ENCODE measurements at places on chromosomes 4 and X.

DNA sequence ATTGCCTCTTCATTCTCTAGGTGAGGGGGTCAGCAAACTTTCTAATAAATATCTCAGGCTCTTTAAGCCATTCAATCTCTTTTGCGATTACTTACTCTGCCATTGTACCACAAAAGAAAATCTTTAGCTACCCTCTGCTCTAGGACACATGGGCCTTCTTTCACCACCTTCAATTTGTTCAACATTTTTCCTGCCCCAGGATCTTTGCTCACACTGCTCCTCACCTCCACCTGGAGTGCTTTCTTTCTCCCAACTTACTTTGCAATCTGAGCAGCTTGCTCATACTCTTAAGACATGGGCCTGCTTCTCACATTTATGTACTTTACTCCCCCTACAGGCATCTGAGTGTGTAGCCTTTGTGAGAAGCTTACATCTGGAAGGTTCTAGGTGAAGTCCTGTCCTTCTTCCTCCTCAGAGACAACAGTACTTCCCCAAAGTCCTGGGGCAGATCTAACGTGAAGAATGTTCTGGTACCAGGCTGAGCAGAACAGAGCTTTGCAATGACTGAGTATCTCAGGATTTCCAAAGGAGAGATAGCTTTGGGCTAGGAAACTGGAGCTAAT is 55.0 kb upstream of the PRDM5 start:
- no peak for DNase-seq

- DNase-seq: no peak
Measured at GRCh38 chr4:169070895-169071218, 60.8 kb upstream of the CBR4 start.

DNA sequence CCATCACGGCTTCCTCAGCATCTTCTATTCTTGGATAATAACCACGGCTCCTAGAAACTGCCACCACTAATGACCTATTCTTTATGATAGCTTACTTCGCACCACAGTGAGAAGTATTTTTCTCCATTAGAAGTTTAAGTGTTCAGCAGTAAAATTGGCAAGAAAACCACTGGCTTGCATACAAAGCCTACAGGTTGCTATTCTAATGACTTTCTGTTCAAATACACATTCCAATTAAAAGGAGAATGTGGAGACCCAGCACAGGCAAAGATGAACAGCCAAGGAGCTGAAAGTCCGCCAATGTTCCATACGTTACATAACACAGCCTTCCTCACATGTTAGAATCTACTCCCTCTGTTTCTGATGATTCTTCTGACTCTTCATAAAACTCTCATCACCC is 875.0 kb upstream of the PRKX start:
- DNase-seq: no peak

DNA sequence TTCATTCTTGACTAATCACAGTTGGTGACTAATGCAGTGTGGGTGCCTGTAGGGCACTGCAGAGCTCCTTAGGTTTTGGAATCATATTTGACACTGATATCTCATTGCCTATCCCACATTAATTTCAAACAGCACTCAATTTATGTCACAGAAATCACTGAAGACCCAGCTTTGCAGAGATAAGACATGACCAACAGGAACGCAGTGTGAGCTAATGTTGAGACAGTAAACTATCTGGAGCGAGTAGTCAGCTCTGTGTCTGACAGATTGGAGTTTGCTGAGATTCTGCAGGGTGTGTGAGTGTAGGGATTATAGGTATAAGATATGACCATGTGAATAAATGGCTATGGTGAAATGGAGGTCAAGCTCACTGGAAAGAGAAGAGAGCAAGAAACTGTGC is 1586.1 kb upstream of the AGA start:
- DNase-seq: no peak

DNA sequence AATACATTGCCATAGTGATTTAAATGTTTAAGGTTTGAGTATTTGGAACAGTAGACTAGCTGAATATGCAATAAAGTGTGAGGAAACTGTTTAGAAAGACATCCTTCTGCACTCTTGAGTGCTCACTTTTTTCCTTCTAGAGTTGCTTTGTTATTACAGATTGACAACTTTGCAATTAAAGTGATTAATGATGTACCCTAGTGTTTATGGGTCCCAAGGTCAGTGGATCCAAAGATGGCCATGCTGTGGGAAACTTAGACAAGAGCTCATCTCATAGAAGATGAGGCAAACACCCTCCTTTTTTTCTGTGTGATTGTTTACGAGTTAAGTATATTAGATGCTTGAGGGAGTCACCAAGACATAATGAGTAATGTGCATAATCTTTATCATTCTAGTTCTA is 118.8 kb downstream of the PDLIM5 start:
- DNase-seq: no peak

GRCh38 chrX:153517423-153517822 is at the start of gene ATP2B3:
Gene ATP2B3 (plus strand): TSS chrX:153517642. CDS start chrX:153536248, 18,606 bp downstream.
- no peak for DNase-seq

DNA sequence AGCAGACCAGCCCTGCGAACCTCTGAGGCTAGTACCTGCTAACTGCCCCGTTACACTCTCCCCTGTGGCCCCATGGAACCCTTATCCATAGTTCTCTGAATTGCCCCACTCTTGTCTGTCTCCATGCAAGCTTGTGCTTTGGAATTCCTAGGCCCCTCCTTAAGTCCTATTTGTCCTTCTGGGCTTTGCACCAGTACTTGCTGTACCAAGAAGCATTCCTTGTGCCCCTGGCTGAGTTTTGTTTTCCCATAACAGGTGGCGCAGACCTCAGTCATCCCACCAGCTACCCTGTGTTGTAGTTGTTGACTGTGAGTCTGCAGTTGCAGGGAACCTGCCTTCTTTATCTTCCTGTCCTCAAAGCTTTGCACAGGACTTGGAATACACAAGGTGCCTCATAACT is 147.9 kb downstream of the AMMECR1 start:
- DNase-seq: no peak

DNA sequence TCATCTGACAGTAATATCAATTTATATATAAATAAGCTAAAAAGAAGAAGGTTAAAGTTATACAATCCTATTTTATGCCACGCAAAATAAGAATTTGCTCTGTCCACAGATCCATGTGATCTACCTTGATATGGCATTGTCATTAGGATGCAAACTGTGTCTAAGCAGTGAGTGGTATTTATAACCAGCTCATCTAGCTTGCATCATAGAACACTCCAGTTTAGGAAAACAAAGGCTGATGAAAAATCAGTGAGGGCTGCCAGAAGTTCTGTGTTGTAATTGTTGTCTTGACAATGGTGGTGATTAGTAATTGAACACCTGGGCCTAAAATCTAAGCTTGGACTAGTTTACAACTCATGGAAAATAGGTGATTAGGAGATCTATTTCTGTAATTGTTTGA is 111.0 kb downstream of the CPE start:
- no peak for DNase-seq

- peak; percentile 62 for DNase-seq
Measured at GRCh38 chrX:119067023-119067739, 5.6 kb upstream of the CT47C1 start.

DNA sequence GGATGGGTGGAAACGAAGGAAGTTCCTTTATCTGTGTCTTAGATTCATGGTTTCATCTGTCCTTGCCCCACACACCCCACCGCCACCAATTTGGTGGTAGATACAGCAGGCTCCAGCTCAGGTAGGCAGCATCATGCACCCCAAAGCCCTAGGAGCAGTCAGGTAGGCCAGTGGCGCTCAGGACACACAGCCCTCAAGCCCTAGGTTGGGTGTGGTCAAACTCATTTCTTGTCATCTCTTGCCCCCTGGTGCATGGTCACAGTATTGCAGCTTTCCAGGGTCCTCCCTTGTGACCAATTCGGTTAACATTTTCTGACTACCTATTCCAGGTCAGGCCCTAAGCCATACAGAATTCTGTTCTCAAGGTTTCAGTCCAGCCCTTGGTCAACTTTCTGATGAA is 14.5 kb upstream of the PRRG3 start:
- DNase-seq: no peak

GRCh38 chrX:15574017-15574416 is 26.7 kb downstream of the ACE2 start:
- no peak for DNase-seq

DNA sequence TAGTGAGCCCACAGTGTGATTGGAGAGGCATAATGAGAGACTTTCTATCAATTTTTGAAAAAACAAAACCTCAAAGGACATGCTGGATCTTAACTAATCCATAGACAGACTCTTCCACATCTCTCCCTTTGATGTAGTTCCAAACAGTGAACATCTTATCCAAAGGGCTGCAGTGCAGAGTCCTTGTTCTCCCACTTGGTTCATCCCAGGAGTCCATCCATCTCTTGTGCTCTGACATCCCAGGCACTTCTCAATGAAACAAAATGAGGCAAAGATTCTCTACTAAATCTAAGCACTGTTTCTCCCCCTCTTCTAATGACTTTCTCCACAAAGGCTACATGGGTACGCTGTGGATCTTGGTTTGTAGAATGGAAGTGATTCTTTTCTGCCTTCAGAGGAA is 8.3 kb downstream of the SHROOM3 start:
- no peak for DNase-seq

DNA sequence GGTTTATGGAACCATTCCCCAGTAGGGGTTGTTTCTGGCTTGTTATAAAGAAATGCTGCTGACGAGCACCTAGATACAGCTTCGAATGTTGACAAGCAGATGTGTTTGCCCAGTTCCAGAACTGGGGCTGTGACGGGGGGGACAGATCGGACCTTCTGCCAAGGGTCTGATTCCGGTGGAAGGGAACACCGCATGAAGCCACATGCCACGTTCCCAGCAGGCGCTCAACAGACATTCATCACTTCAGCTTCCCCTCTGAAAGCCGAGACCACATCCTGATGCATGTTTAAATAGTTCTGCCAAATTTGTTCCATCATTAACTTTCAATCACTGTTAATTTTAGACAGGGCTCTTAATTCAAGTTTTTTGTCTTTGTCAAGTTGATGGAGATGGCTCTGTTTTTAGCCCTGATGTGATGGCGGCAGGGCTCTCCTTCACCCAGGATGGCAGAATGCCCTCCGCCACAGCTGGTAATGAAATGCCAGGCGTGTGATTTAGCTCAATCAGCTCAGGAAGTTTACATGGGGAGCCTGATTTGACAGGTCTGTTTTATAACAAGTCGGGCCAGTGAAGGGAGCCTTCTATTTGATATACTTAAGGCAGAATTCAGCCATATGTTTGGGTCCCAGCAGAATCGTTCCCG is 57.4 kb downstream of the PSAPL1 start:
- no peak for DNase-seq

DNA sequence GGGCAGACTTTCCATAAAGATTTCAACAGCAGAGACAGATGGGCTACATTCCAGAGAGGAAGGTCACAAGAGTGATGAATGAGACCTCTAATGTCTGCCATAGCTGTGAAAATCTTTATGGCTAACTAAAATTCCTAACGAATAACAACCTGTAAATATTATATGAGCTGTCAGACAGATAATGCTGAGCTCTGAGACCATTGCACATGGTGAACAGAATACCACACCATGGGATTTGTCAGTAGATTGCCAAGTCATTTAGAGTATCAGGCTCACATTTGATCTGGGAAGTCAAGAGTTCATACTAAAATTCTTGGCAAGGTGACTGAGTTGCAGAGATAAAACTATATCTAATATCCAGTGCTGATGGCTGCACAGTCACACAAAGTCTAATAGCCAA is 259.2 kb upstream of the FTHL17 start:
- no peak for DNase-seq

GRCh38 chr4:40232610-40233009 is 35.8 kb downstream of the RHOH start:
- DNase-seq: no peak

- no peak for DNase-seq
Measured at GRCh38 chr4:189504220-189504619, 436.5 kb upstream of the FRG1 start.

DNA sequence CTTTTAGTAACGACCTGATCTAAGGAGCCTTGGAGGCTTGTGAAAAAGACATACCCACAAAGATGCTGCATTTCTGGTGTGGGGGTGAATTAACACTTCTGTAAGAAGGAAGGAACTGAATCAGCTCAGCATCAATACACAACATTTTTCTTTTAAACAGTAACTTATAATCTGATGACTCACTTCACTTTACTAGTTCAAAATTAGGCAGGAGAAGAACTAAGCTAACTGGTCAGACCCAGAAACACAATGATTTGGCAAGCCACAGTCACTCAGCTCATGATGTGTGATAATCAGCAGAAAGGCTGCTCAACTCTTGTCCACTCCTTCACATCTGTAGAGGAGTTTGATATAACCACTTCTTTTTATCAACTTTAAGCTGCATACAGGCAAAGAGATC is 4.6 kb downstream of the MMAA start:
- no peak for DNase-seq

GRCh38 chr4:3232871-3233271 is 16.1 kb upstream of the MSANTD1 start:
- DNase-seq: no peak

DNA sequence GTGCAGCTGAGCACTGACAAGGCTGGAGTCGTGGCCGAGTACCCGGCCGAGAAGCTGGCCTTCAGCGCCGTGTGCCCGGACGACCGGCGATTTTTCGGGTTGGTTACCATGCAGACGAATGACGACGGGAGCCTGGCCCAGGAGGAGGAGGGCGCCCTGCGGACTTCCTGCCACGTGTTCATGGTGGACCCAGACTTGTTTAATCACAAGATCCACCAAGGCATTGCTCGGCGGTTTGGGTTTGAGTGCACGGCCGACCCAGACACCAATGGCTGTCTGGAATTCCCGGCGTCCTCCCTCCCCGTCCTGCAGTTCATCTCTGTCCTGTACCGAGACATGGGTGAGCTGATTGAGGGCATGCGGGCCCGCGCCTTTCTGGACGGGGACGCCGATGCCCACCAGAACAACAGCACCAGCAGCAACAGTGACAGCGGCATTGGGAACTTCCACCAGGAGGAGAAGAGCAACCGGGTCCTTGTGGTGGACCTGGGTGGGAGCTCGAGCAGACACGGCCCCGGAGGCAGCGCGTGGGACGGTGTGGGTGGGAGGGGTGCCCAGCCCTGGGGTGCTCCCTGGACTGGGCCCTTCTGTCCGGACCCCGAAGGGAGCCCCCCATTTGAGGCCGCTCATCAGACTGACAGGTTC is 24.3 kb downstream of the RGS12 start:
- no peak for DNase-seq

DNA sequence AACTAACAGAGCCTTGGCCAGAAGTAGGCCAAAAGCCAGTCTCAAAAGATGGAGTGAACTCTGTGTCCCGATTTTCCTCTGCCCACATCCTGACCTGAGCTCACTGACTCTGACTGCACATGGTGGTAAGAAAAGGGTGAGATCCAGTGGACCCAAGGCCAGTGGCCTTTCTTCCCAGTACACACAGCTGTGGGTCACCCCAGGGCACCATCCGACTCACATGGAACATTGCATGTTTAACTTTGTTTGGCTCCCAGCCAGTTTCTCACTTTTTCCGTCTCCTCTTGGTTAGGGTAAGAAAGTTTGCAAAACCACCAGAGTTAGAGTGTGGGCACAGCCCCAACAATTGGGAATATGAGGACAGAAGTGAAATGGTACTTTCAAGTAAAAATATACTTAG is 69.8 kb downstream of the GAB1 start:
- DNase-seq: no peak

DNA sequence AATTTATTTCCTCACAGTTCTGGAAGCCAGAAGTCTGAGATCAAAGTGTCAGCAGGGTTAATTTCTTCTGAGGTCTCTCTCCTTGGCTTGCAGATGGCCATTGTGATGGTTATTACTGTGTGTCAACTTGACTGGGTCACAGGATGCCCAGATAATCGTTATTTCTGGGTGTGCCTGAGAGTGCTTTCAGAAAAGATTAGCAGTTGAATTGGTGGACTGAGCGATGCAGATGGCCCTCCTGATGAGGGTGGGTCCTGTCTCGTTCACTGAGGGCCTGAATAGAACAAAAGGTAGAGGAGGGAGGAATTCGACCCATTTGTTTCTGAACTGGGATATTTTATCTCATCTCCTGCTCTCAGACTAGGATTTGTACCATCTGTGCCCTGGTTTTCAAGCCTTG is 15.7 kb downstream of the SMIM43 start:
- no peak for DNase-seq

Measured in dorsolateral prefrontal cortex (tissue), 122 donors.